Posterior cingulate gyrus (tissue), 11 donors: ENCODE measurements at places on chromosomes 13 and 19.

GRCh38 chr19:29876414-29876813 lies 64.6 kb downstream of the CCNE1 start:
- no peak for DNase-seq

DNA sequence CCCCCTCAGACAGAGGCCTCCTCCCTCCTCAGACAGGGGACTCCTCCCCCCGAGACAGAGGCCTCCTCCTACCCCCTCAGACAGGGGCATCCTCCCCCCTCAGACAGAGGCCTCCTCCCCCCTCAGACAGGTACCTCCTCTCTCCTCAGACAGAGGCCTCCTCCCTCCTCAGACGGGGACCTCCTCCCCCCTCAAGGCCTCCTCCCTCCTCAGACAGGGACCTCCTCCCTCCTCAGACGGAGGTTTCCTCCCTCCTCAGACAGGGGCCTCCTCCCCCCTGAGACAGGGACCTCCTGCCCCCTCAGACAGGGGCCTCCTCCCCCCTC lies 13.9 kb downstream of the C3 start:
- no peak for DNase-seq

DNA sequence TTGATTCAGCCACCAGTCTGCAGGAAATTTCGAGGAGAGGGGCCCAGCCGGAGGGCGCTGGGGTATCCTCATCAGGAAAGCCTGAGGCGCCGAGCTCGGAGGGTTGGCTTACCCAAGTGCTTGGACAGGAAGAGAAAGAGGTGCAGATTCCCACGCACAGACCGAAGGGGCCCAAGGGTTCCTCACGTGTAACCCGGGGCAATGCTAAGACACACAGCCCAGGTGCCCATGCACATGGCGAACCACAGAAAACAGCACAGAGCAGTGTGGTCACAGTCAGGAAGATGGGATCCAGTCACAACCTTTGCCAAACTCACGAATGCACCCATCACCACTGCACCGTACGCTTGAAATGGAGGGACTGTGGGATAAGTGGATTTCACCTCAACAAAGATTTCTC lies 30.9 kb downstream of the GRTP1 start:
- DNase-seq: peak; percentile 58

DNA sequence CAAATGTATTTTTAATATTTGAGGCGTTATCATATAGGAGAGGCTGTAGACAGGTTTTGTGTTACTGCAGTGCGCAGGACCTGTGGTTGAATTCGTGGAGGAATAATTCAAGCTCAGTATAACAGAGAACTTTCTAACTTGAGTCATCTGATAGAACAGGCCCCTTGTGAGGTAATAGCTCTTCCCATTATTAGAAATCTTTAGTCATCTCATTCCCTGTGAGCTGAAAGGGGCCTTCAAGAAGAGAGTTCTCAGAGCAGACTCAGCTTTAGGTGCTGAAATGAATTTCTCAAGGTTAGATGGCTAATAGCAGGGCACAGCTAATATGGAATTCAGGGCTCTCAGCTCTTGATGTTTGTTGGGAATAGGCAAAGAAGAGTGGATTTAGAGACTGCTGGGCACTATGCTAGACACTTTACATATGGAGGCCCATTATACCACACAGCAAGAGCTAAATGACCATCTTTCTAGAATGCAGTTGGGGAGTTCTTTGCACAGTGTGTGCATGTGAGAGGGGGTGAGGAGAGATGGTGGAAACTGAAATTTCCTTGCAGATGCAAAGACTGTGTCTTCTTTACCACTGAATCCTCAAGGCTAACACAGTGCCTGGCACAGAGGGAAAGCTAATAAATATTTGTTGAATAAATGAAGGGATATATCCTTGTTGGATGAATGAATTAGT lies 89.5 kb downstream of the DGKH start:
- DNase-seq: no peak

DNA sequence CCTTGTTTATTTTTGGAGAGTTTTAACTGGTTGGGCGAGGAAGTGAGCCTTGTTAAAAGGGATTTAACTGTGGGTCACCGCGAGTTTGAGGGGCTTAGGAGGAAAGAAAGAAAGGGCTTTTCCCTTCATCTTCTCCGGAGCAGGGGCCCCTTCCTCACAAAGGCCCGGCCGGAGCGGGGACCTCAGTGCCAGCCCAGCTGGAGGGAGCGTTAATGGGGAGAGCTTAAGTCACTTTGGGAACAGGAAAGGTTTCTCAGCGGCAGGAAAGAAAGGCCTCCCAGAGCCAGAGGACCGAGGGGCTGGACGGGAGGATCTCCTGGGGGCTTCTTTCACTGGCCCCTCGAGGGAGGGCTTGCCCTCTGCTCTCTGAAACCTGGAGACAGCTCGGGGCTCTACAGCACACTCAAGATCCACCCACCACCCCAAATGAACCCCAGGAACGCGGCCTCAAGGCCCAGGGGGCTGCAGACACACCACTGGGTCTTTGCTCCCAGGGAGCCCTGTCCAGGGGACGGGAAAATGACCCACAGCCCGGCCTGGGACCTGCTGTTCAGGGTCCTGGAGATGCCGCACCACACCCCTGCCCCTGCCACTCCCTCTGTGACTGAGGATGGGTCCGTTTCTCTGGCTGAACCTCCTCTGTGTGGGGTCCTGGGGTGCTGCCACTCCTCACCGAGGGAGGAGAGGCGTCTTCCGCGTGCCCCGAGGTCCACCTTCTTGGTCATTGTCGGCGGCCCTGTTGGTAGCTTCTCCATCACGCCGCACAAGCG lies 128.3 kb downstream of the URI1 start:
- no peak for DNase-seq

DNA sequence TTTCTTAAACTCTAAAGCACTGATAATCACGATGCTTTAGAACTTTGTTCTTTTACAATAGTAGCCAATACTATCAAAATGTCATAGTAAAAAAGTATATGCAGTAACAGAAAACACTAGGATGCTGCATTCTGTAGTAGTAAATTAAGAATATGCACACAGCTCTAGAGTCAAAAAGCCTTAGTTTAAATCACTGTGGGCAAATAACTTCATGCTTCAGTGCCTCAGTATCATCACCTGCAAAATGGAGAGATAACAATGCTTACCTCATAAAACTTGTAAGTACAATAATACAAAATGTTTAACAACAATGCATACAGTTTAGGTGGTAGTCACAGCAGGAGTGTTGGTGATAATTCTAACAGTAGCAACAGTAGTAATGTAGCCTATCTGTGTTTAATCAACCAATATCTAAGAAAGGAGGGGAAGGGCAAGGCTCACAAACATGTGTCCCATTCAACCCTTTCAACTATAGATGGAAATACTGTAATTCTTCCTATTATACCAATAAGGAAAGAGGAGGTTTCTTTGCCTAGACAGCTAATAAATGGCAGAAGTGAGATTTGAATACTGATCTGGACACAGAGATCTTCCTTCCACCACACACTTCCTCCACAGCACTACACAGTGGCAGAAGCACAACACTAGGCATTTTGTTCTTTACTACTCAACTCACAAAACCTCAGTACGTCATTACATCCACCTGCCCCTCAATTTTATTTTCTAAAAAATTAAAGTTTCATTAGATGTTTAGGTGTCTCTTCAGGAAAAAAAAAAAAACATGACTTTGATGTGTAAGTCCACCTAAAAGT lies 4.6 kb downstream of the RBM26 start:
- no peak for DNase-seq

- DNase-seq: no peak
These were observed 366.6 kb downstream of the DNAJC15 start for GRCh38 chr13:43389983-43390382.

DNA sequence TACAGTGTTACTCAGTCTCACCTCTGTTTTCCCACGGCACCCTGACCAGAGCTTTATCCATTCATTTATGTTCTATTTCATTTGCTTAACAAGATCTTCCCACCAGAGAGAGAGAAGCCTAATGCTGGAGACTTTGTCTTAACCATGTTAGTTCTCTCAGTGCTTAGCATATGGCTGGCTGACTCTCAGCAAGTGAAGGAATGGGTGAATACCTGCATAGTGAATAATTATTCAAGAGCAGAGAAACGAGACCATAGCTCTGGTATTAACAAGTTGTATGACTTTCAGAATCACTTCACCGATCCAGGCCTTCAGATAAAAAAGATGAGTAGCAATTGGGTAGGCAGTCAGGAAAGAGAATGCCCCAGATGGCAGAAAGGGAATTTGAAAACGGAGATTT lies 686.3 kb downstream of the LIG4 start:
- DNase-seq: no peak

- DNase-seq: no peak
These were observed 2.1 kb downstream of the SNAPC2 start for GRCh38 chr19:7921967-7922835.

DNA sequence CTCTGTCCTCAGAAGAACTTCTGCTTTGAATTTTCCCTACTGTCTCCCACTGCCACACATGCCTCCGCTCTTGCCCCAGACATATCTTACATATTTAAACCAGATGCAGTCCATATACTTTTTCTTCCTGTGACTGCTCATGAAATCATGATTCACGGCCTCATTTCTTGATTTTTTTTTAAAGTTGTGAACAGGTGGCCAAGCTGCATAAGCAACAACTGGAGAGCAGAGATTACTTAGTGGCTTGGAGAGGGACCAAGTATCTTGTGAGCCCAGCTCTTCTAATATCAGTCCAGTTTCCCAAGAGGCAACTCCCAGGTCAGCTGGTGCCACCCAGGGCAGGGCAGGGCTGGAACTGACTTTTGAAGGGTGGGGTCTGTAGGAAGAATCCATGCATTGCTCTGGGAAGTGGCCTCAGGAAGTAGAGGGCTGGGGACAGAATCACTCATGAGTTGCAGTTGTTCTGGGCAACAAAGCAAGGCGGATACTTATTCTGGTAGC lies 152.4 kb downstream of the LMO7 start:
- no peak for DNase-seq

- peak; percentile 50 for DNase-seq
These were observed 39.2 kb upstream of the TUBGCP3 start for GRCh38 chr13:112627161-112627560.

GRCh38 chr13:96041326-96042110 lies 11.7 kb downstream of the UGGT2 start:
- DNase-seq: no peak

- no peak for DNase-seq
These were observed 194.6 kb downstream of the POSTN start for GRCh38 chr13:37403776-37404527.
